ENCODE measurements at places on chromosomes 7 and 10.

DNA sequence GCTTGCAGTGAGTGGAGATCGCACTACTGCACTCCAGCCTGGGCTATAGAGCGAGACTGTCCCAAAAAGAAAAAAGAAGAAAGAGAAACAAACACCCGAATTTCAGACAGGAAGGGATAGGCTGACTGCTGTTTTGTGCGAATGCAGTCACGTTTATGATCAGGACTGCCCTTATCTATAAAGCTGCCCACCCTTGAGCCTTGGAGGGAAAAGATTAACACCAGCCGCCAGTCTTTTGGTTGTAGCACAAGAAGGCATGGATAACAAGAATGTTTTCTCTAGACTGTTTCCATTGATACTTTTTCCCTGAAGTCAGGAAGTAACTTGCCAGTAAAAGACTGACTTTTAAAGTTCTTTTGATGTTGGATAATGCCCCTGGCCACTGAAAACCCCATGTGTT lies 314.0 kb downstream of the BICC1 start:
- DNase-seq = no peak

GRCh38 chr7:139099172-139099947 lies 10.2 kb downstream of the ZC3HAV1 start:
- no peak for DNase-seq

DNA sequence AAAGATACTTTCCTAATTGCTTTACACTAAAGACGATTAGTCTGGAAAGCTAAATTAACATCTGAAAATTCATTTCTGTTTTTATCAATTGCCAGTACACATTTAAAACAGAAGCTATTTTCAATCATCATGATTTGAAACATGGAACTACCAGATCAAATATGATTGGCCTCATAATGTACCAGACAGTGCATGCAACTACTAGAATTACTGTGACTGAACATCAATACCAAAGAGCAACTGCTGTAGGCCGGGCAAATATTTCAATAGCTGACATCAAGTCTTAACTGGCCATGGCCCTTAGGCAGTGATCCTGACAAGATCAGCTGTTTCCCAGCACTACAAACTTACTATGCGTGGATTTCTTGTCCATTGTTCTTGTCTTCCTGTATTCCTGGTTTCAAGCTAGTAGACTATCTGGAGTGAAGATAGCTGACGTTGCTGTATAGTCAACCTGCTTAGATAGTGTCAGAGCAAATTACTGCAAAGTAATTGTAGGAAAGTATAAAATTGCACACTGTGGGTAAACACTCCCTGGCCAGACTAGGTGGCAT lies 21.7 kb upstream of the WNT16 start:
- no peak for DNase-seq

DNA sequence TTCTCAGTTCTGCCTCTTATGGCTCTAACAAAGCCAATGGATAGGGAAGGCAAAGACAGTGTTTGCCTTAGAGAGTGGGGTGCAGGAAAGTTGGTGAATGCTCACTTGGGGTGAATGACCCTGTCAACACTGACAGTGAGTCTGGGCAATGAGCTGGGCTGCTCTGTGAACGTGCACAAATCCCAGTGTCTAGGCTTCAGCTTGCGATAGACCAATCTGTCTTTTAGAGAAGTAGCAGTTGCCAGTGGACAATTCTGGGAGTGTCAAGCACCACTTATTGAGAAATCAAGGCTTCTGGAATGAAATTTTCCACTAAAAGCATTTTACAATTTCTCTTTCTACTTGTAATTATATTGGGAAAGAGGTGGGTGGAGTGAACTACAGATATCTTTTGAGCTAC lies 141.4 kb downstream of the HERPUD2 start:
- DNase-seq = no peak

All from stimulated activated CD8-positive, alpha-beta memory T cell treated with anti-CD3 and anti-CD28 coated beads, Interleukin-15, amount 100 ng/mL, for 24 hours (primary cell).